ENCODE measurements at places on chromosomes 11 and 22.

GRCh38 chr22:25540166-25540907 lies 24.1 kb upstream of the GRK3 start:
- no peak for DNase-seq

DNA sequence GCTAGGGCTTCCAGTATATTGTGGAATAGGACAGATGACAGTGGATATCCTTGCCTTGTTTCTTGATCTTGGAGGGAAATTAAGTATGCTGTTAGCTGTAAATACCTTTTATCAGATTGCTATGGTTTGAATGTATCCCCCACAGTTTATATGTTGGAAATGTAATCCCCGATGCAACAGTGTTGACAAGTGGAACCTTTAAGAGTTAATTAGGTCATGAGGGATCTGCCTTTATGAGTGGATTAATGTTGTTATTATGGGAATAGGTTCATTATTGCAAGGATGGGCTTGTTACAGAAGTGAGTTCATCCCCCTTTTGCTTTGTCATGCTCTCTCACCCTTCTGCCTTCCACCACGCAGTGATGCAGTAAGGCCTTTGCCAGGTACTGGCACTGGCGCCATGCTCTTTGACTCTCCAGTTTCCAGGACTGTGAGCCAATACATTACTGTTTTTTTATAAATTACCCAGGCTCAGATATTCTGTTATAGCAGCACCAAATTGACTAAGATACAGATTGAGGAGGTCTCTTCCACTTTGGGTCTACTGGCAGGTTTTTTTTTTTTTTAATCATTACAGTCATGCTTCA lies 16.4 kb downstream of the CABIN1 start:
- DNase-seq = no peak

DNA sequence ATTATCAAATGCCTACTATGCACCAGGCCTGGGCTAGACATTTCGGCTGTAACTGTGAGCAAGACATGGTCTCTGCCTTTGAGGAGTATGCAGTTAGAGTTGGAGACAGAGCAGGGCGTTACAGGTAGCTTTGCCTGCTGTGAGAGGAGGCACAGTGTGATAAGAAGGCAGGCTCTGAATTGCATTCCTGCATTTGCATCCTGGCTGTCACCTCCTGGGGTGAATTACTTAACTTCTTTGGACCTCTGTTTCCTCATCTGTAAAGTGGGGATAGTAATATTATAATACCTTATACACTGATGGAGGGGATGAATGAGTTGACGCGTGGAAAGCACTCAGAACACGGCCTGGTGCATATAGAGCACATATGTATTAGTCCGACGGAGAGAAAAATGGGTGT lies 118.1 kb upstream of the ARHGAP20 start:
- no peak for DNase-seq

- no peak for DNase-seq
Measured at GRCh38 chr11:110092111-110092514, 1.1 kb upstream of the ZC3H12C start.

GRCh38 chr11:86062719-86063118 lies 6.2 kb downstream of the PICALM start:
- no peak for DNase-seq

GRCh38 chr11:17102462-17102861 lies 25.0 kb upstream of the RPS13 start:
- no peak for DNase-seq

DNA sequence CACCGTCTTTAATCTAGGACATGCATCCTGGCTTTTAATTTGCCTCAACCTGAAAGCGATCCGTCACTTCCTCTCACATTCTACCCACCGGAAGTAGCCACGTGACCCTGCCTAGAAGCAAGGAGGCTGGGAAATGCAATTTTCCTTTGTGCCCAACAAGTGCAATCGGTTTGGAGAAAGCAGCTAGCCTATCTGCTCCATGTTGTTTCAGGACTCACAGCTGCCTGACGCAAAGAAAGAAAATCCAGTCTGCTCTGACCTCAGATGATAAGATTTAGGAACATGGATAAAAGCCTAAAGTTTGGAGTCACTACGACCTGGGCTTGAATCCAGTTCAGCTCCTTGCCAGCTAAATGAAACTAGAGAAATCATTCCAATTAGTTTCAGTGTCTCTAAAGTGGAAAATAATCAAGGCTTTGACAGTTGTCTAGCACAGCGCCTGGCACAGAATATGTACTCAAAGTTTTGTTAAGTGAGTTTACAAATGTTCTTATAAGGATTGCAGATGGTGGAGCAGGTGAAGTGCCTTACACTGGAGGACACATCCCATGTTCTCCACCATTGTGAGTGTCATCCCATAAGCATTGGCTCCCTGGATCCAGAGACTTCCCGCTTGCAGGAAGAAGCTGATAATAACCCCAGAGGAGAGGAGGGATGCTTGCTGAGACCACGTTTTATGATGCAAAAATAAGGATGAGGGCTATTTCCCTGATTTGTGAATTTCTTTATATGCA lies 553.7 kb downstream of the MN1 start:
- DNase-seq = peak; percentile 16

GRCh38 chr22:32858957-32859356 lies 57.5 kb downstream of the TIMP3 start:
- DNase-seq = no peak

DNA sequence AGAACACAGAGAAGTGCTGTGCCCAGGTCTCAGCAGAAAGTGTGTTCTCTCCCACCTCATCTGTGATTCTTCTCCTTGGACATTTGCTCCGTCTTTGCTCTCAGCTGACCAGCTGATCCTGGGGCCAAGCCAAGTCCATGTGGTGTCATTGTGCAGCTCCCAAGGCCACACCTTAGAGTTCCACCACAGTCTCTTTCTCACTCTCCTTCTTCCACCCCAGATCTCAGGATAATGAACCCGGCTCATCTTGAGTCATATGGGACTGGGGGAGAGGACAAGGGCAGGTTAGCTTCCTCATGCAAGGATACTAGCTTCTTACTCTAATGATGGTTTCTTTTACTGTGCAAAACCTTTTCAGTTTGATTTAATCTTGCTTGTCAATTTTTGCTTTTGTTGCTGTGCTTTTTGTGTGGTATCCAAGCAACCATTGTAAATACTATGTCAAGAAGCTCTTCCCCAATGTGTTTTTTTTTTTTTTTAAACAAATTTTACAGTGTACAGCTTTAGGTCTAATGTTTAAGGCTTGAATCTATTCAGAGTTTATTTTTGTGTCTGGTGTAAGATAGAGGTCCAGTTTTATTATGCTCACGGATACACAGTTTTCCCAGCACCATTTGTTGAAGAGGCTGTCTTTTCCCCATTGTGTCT lies 75.0 kb upstream of the OR4B1 start:
- no peak for DNase-seq

GRCh38 chr11:16421826-16422225 lies 65.5 kb upstream of the SOX6 start:
- no peak for DNase-seq
